Ascending aorta (tissue), 2 donors: ENCODE measurements at places on chromosomes 1 and 21.

DNA sequence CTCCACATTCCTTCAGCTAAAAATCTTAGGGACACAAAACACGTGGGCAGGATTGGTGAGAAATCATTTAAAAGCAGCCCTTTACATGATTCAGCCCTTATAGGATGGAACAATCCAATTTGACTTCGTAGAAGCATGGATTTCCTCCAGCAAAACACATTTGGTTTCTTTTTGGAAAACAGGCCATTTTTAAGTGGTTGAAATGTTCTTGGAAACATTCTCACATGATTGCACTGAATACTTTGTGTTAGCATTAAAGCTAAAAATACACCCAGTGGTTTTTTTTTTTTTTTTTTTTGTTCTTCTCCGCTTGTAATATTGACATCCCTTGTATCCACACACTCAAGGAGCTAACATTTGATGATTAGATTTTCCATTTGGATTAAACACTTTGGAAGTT is 42.1 kb upstream of the ABCG1 start:
- no peak for DNase-seq
- no peaks in the 10 kb centered on the region for H3K36me3 ChIP-seq
- no peaks in the 10 kb centered on the region for H3K27me3 ChIP-seq
- H3K4me1 ChIP-seq = no peaks in the 10 kb centered on the region
- H3K27ac ChIP-seq = no peak overlapping the region

- H3K4me3 ChIP-seq = no peak overlapping the region
- no peaks in the 10 kb centered on the region for H3K4me1 ChIP-seq
- no peaks in the 10 kb centered on the region for H3K36me3 ChIP-seq
- no peak overlapping the region for H3K27ac ChIP-seq
Observed at GRCh38 chr1:177780096-177780700, 189.7 kb downstream of the SEC16B start.

DNA sequence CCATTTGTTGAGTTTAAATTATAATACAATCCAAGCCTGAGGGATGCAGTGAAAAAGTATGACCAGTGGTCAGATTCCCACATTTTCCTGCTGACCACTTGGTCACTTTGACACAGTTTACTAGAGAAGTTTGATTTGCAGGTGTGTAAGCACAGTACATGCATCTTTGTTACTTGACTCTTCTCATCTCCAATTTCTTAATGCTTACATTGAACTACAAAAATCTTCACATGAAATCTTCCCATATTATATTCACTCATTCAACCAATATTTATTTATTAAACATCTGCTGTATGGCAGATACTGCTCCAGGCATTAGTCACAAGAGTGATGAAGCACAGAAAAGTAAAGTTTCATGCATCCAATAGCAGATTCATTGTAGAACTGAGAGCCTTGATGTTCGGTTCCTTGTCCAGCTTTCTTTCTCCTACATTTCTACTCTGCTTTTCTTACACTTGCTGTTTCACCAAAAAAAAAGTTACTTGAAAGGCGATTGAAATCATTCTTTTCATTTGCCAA is 211.7 kb downstream of the NFIA start:
- peaks cover 56% of the 10 kb centered on the region for H3K4me1 ChIP-seq
- no peak for DNase-seq
- H3K36me3 ChIP-seq = no peaks in the 10 kb centered on the region
- H3K4me3 ChIP-seq = no peak overlapping the region
- H3K27ac ChIP-seq = no peak overlapping the region

- H3K27me3 ChIP-seq = no peaks in the 10 kb centered on the region
- H3K4me1 ChIP-seq = peaks cover 38% of the 10 kb centered on the region
Observed at GRCh38 chr1:203692565-203693470, 66.2 kb downstream of the ATP2B4 start.

- peaks cover 23% of the 10 kb centered on the region for H3K36me3 ChIP-seq
- H3K27ac ChIP-seq = peak overlapping the region; percentile 64
- no peaks in the 10 kb centered on the region for H3K27me3 ChIP-seq
- DNase-seq = no peak
Observed at GRCh38 chr1:54404939-54405897, 976 bp downstream of the SSBP3 start.

GRCh38 chr1:83791821-83792437 is 207.0 kb downstream of the TTLL7 start:
- no peaks in the 10 kb centered on the region for H3K36me3 ChIP-seq
- H3K4me3 ChIP-seq = no peak overlapping the region
- no peaks in the 10 kb centered on the region for H3K4me1 ChIP-seq
- H3K27me3 ChIP-seq = no peaks in the 10 kb centered on the region

GRCh38 chr1:192024881-192025280 is 133.4 kb upstream of the RGS18 start:
- H3K27ac ChIP-seq = no peak overlapping the region
- no peaks in the 10 kb centered on the region for H3K36me3 ChIP-seq
